Kidney (tissue), 22 donors: ENCODE measurements at places on chromosomes 7 and 10.

DNA sequence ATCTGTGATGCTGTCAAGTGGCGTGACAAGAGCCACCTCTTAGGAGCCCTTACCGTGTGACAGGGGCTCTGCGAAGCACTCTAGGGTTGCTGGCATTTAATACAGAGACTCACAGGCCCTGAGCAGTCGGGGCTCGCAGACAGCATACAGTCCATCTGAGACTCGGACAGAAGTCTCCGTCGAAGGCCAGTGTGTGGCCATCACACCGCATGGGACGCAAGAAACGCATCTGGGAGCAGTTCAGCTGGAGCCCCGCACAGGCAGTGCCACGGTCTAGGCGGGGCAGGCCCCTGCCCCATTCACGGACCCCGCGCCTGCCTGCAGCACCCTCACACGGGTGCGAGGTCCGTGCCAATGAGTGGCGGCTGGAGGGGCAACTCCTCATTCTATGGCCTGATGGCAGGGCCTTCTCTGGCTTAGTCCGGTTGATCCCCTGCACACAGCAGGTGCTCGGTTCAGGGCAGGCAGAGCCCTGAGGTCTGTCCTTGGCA is 33.6 kb downstream of the IQCE start:
- no peak for DNase-seq

DNA sequence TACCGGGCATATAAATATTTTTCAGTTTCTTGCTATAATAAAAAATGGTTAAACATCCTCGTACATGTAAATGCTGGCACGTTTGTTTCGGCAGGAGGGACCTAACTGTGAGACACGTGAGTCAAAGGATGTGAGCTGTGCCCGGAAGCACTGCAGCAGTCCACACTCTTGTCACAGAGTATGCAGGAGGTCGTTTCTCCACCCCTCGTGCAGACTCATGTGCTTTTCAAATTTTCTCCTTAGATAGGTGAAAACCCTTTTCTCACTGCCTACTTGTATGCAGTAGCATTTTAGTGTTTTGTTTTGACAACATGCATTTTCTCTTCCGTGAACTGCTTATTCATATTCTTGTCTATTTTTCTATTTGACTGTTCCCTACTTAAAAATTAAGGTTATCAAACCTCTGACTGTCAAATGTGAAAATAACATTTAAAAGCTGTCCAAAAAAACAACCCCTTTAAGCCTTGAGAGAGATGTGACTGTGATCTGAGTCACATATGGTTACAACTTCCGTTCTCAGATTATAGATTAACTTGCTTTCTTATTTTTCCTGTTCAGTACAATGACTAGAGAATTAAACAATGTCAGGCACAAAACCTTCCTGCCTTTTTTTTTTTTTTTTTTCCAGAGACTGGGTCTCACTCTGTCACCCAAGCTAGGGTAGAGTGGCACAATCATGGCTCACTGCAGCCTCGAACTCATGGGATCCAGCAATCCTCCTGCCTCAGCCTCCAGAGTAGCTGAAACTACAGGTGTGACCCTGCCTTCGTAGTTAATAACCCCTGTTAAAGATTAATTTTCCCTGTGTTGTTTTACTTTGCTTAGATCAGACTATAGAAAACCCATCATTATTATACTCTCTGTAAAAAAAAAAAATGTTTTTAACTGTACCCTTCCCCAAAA is 45.1 kb downstream of the DPY19L1 start:
- no peak for DNase-seq

DNA sequence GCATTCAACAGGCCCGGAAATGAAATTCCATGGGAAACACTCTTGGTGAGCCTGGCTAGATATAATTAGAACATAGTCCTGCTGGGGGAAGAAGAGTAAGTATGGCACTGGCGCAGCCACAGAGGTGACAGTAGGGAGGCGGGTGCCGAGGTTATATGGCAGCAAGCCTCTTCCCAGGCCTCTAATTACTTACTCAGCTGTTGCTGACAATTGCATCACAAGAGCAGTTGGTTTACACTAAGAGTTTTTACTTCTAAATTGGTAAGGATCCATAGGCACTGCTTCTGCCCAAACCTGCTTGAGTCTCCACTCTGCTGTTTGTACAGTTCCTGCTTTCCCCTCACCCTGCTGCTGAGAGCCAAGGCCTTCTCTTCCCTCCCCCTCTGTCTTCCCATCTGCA is 93.3 kb upstream of the DUSP5 start:
- DNase-seq: no peak

DNA sequence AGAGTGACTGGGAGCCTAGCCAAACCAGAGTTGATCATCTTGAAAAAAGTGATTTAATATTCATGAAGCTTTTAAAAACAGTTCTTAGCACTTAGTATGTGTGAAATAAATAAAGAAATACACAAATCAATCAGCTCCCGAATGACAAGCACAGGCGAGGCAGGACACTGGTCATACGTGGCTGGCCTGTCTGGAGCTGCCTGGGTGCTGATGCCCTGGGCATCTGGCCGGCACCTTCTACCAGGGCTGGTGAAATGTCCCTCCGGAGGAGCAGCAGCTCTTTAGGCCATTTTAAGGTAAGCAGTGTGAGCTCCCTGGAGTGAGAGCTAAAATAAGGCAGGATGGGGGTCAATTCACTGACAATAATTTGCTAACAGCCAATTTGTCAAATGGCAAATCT is 23.7 kb downstream of the IL15RA start:
- no peak for DNase-seq

DNA sequence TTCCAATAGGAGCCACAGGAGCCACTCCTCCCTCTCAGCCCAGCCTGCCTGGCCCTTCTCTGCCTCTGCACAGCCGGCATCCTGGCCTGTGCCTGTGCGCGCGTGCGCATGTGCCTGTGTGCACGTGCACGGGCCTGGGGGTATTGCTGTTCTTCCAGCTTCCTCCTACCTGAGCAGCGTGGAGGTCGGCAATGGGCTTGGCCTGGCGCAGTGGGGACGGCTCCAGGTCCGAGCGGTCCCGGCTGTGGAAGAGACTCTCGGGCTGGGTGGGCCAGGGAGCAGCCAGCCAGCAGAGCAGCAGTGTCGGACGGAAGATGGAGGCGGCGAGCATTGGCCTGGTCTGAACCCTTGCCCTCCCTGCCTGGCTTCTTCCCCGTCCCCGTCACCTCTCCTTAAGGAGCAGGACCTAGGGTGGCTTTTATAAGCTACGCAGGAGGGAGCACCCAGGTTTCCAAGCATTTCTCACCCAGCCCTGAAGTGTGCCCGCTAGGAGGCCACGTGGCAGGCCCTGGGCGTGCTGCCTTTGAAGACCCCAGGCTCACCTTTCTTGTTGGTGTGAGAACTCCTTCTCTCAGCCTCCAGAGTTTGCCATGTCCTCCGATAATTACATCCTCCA is at the start of gene MMP21:
Gene MMP21, minus strand, starts transcription at position 331 of the 616 bp plus-strand sequence. Its CDS starts 0 bp downstream, at position 331.
- DNase-seq: no peak

GRCh38 chr7:40822861-40823260 is 688.1 kb downstream of the SUGCT start:
- DNase-seq: no peak

- DNase-seq: no peak
Observed at GRCh38 chr7:81776948-81777630, 7.2 kb upstream of the HGF start.

- DNase-seq: no peak
Observed at GRCh38 chr7:157292770-157293412, 43.9 kb upstream of the DNAJB6 start.

DNA sequence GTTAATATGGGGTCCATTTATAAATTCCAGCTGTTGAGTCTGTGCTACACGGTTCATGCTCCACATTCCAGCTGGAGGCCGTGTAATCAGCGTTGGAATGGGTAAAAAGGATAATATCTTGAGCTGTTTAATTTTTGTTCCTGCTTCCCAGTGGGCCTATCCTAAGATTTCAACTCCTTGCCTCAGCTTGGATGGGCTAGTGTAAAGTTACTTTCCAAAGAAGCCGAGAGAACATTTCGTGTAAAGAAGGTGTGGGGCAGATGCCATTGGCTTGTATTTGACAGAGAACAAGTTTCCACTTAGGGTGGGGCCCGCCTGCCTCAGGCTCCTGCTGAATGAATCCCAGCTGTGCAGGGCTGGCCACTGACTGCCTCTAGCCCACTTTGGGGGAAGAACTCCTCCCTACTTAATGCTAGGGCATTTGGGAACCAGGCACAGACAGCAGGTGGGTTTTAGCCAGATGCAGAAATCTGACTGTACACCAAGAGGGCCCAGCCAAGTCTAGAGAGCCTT is 125.9 kb upstream of the LYZL2 start:
- peak; percentile 35 for DNase-seq

GRCh38 chr7:142420554-142421362 is 162.9 kb upstream of the PRSS58 start:
- DNase-seq: no peak

GRCh38 chr10:78779339-78779955 is 289.3 kb upstream of the ZMIZ1 start:
- DNase-seq: peak; percentile 25

- DNase-seq: peak; percentile 70
Observed at GRCh38 chr7:149285603-149286002, 23.6 kb downstream of the ZNF783 start.

- peak; percentile 90 for DNase-seq
Observed at GRCh38 chr7:151083071-151083823, at the start of gene TMUB1. TSS of gene TMUB1 (minus strand) at chr7:151083493. CDS start at chr7:151082563, 930 bp downstream.

DNA sequence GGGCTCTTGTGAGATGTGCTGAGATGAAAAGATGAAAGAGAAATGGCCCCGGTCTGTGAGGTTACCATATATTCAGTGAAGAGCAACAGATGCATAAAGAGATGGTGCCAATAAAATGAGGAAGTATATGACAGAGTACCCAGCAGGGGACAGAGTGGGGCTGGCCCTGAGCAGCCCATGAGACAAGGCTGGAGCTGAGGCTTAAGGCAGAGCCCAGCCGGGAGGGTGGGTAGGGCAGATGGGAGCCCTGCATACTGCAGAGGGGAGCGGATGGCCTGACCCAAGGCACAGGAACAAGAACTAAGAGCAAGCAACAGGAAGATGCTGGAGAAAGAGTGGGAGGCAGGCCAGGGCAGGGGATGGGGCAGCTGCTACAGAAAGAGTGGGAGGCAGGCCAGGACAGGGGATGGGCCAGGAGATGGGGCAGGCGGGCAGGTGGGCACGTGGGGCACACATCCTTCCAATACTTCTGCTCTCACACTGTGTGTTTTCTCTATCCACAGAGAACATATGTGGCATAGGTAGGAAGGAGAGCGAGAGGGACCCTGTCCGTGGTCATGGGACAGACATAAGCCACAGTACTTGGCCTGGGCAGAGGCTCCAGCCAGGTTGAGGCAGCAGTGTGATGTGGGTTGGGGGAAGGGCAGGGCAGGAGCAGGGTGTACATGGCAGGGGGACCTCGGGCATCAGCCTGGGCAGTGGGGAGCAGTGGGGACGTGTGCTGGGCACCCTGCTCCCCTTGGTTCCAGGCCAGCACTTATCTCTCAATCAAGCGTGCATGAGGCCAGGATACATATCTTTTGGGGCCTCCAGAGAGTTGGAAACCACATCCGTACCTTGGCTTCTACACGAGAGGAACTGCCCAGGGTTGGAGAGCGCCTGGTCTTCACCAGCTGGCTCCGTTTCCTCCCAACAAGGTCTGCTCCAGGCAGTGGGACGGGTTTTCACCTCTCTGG is 91.6 kb upstream of the IKZF1 start:
- DNase-seq: no peak

- DNase-seq: no peak
Observed at GRCh38 chr10:3237530-3237929, 64.9 kb upstream of the PITRM1 start.

GRCh38 chr10:71260622-71261325 is 48.4 kb downstream of the UNC5B start:
- peak; percentile 79 for DNase-seq

DNA sequence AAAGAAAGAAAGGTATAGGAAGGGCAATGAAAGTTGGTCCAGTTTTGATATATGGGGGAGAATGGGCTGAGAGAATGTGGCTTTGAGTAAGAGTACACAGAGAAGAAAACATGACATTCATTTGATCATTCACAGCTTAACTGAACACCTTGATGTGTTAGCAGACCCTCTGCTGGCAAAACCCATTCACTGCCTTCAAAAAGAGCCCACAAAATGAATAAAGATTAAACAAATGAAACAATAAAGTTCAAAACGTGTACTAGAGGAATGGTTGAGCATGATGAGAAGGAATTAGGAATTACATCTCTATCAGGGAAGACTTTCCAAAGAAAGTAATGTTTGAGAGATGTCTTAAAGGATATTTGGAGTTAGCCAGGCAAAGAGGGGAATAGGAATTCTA is 2.1 kb downstream of the WEE2 start:
- DNase-seq: no peak

DNA sequence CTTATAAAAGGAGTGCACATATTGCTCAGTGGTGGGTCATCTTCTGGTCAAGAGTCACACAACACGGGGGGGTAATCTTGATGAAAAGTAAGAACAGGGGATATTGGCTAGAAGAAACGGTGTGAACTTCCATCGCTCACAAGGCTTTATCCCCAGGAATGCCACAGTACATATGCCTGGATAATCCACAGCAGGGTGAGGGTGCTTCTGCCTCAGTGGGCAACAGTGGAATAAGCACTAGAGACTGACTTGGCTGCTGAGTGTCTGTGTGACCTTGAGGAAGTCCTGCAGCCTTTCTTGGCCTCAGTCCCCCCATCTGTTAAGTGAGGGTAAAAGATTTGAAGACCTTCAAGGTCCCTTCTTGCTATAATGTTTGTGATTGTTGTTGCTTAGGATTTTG is 44.9 kb upstream of the SHH start:
- no peak for DNase-seq

GRCh38 chr7:103715376-103716120 is 269.5 kb upstream of the SLC26A5 start:
- no peak for DNase-seq

GRCh38 chr10:97574374-97575126 is 2.0 kb downstream of the ANKRD2 start:
- DNase-seq: peak; percentile 91

GRCh38 chr7:2646680-2647571 is 15.1 kb downstream of the TTYH3 start:
- DNase-seq: no peak

DNA sequence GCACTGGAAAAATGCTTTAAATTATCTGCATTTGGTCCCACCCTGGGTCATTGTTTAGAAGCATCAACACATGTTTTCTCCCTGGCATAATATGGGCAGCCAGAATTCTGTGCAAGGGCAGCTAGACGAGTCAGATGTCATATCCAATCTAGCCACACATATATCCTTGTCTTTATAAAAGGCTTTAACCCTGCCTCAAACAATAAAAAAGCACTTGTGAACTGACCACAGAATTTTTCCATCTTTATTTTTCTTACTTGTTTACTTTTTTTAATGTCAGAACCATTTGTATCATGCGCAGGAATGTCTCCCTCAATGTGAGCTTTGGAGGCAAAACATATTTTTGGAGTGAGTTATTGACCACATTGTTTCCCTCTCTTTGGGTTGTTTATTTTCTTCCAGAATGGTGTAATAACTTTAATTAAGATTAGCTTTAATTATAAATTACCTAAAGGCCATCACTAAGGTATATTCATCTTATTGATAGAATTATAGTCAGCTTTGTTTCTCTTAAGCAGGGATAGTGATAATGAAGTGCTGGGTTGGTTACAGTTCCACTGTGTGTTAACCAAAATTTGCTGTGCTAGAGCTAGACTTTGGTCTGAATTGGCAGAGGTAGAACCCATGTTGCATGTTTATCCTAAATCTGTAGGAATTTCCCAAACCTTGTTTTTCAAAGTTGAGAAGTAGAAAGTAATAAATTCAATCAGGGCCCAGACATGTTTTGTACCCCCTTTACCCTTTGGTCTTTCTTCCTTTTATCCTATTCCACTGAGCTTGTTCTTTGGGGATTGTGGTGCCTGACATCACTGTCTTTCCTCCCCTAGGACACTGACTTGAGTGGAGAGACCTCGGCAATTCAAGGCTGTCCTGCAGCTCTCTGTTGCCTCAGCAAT is 1078.4 kb downstream of the KCNMA1 start:
- DNase-seq: no peak

- DNase-seq: no peak
Observed at GRCh38 chr7:118039963-118040489, 143.9 kb upstream of the LSM8 start.
